ENCODE measurements at places on chromosomes 6 and 20.

DNA sequence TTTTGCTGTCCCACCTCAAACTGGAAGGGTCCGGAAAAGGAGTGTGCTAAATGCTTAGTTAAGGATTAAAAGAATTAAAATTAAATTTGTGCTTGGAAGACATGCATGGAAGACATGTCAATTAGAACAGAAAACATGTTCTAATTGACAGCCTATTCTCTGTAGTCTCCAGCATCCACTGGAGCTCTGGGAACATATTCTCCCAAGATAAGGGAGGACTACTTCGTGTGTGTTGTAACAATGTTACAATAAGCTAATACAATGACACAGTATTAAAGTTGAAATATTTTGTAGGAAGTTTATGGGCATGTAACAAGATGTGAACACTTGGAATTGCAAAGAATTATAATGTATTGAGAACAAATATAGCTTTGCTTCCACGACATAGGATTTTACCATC, 567.4 kb upstream of the CITED2 start:
- no peak overlapping the region for H3K4me3 ChIP-seq
- no peaks in the 10 kb centered on the region for H3K36me3 ChIP-seq
- peak overlapping the region; percentile 15 for H3K27ac ChIP-seq
- DNase-seq: no peak
- no peaks in the 10 kb centered on the region for H3K27me3 ChIP-seq
- H3K4me1 ChIP-seq: peaks cover 8% of the 10 kb centered on the region

DNA sequence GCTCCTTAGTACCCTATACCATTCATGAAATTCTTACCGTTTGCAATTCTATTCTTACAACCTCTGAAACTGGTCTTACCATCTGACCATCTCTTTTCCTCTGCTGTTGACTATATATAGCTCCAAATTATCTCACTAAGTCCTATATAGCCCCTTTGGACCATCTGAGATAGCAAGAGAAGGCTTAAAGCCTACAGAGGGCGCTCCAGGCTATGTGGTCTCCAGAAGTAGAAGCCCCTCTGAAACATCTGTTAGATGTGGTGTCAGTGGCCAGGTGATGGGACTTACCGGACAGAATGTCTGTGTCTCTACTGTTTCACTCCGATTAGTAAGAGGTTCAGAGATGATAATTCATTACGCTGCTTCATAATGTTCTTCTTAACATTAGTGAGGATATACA, 140.7 kb upstream of the BMP2 start:
- no peaks in the 10 kb centered on the region for H3K36me3 ChIP-seq
- H3K4me1 ChIP-seq: no peaks in the 10 kb centered on the region
- no peak overlapping the region for H3K27ac ChIP-seq
- no peak overlapping the region for H3K4me3 ChIP-seq

GRCh38 chr6:31970604-31971271, 1.2 kb downstream of the DXO start:
- no peaks in the 10 kb centered on the region for H3K27me3 ChIP-seq
- no peak for DNase-seq
- peak overlapping the region; percentile 99 for H3K27ac ChIP-seq
- H3K4me3 ChIP-seq: peak overlapping the region; percentile 84
- peaks cover 43% of the 10 kb centered on the region for H3K36me3 ChIP-seq

- H3K36me3 ChIP-seq: no peaks in the 10 kb centered on the region
- H3K4me1 ChIP-seq: peaks cover 17% of the 10 kb centered on the region
- no peaks in the 10 kb centered on the region for H3K27me3 ChIP-seq
- peak overlapping the region; percentile 24 for H3K27ac ChIP-seq
- H3K4me3 ChIP-seq: no peak overlapping the region
These were observed 65.1 kb downstream of the CBFA2T2 start for GRCh38 chr20:33554914-33555420.

- H3K4me1 ChIP-seq: no peaks in the 10 kb centered on the region
- H3K4me3 ChIP-seq: no peak overlapping the region
- no peaks in the 10 kb centered on the region for H3K36me3 ChIP-seq
- H3K27ac ChIP-seq: no peak overlapping the region
- DNase-seq: no peak
- H3K27me3 ChIP-seq: no peaks in the 10 kb centered on the region
These were observed 105.0 kb upstream of the MAP3K7 start for GRCh38 chr6:90691823-90692222.

- H3K27me3 ChIP-seq: no peaks in the 10 kb centered on the region
- no peak for DNase-seq
- peaks cover 4% of the 10 kb centered on the region for H3K4me1 ChIP-seq
- H3K27ac ChIP-seq: peak overlapping the region; percentile 36
- H3K36me3 ChIP-seq: no peaks in the 10 kb centered on the region
These were observed 24.5 kb upstream of the SMIM29 start for GRCh38 chr6:34273242-34273805.

DNA sequence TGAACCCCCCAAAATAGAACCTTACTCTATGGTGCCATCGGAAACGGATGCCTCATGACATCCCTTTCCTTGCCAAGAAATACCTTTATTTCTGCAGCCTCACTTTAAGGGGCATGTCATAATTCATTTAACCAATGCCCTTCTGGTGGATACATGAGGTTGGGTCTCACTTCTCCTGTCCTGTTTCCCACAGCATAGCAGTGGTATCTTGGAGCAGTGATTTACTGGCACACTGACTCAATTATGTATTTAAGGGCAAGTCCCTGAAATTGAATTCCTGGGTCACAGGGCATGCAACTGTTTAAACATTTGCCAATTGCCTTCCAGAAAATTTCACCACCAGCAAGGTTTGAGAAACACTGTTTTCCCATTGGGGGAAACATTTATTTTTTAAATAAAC, 639 bp upstream of the LBP start:
- no peaks in the 10 kb centered on the region for H3K4me1 ChIP-seq
- H3K36me3 ChIP-seq: no peaks in the 10 kb centered on the region
- DNase-seq: no peak
- H3K27ac ChIP-seq: no peak overlapping the region
- no peaks in the 10 kb centered on the region for H3K27me3 ChIP-seq
- H3K4me3 ChIP-seq: no peak overlapping the region

DNA sequence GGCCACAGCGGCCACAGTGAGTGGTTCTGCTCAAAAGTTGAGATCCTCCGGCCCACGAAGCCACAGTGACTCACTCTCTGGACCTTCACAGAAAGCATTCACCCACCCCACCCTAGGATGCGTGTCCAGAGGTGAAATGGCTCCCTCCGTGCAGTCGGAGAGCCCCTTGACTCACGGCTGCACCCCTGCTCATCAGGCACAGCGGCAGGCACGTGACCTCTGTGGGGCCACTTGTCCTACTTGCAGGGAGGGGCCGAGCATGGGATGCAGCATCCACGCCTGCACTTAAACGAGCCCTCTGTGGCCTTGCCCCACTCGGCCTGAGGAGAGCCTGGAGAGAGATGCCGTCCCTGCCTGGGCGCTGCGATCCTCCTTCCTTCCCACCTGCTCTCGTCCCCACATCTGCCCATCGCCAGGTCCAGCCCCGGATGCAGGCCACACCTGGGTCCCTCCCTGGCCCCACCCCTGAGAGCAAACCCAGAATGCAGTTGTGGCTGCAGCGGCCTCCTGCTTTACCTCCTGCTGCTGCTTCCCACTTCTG, 28.7 kb downstream of the NTSR1 start:
- peaks cover 4% of the 10 kb centered on the region for H3K4me1 ChIP-seq
- H3K27me3 ChIP-seq: peaks cover 34% of the 10 kb centered on the region
- no peak overlapping the region for H3K4me3 ChIP-seq

DNA sequence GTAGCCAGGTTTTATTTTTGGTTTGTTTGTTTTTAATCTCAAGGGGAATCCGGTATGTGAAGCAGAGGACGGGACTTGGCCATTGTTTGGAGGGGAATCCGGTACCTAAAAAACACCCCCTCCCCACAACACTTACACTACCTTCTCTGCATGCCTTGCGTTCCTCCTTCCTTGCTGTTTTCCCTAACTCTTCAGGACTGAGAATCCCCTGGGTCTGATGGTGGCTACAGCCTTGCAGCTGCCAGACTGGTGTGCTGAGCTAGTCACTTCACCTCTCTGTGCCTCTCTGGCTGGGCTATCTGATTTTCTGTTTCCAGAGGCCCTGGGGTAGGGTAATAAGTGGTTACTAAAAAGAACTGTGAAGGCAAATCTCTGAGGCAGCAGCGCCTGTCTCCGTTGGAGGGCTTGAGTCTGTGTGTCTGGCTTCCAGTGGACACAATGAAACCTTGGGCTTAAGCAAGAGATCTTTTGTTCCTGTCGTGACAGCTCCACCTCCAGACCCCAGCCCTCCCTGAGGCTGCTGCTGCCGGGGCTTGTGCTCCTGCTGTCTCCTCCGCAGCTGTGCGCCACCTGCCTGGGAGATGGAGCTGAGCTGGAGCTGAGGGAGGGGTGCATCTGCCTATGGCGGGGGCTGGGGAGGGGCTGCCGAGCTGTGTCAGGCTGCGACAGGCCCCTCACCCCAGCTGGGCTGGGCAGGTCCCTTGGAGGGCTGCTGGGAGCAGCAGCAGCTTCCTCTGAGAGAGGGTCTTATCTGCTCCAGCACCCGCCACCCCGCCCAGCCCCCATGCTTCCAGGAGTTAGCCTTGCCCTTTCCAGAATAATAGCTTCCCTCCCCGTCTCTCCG, 65.8 kb upstream of the CCDC167 start:
- DNase-seq: no peak
- peaks cover 5% of the 10 kb centered on the region for H3K4me1 ChIP-seq
- H3K4me3 ChIP-seq: no peak overlapping the region

DNA sequence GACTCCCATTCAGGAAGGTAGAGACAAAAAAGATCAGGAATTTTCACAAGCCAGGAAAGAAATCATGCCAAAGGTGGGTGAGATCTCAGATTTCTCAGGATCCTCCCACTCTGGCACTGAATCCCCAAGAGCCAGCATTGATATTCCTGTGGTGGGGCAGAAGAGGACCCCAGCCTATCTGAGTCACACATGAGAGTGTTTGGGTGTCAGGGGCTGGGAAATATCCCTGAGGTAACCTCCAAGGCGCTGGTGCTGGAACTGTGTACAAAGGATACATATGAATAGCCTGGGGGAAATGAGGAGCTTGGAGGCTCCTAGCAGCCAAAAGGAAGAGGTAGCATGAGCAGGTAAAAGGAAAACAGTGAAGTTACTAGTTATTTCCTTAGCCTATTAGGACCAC, 369.4 kb downstream of the BTBD9 start:
- peaks cover 5% of the 10 kb centered on the region for H3K4me1 ChIP-seq
- no peaks in the 10 kb centered on the region for H3K27me3 ChIP-seq
- no peak overlapping the region for H3K4me3 ChIP-seq

- H3K36me3 ChIP-seq: no peaks in the 10 kb centered on the region
- H3K4me1 ChIP-seq: peaks cover 11% of the 10 kb centered on the region
- H3K27ac ChIP-seq: no peak overlapping the region
- H3K4me3 ChIP-seq: no peak overlapping the region
- H3K27me3 ChIP-seq: peaks cover 4% of the 10 kb centered on the region
These were observed 8.0 kb downstream of the TOX2 start for GRCh38 chr20:43922614-43923013.

- no peak for DNase-seq
- H3K36me3 ChIP-seq: no peaks in the 10 kb centered on the region
- no peak overlapping the region for H3K27ac ChIP-seq
- H3K4me1 ChIP-seq: no peaks in the 10 kb centered on the region
- no peak overlapping the region for H3K4me3 ChIP-seq
These were observed 106.7 kb upstream of the CENPW start for GRCh38 chr6:126233192-126233591.

GRCh38 chr6:105380634-105381033, 22.2 kb downstream of the PREP start:
- no peak for DNase-seq
- H3K27ac ChIP-seq: no peak overlapping the region
- H3K4me1 ChIP-seq: peaks cover 5% of the 10 kb centered on the region
- H3K4me3 ChIP-seq: no peak overlapping the region

DNA sequence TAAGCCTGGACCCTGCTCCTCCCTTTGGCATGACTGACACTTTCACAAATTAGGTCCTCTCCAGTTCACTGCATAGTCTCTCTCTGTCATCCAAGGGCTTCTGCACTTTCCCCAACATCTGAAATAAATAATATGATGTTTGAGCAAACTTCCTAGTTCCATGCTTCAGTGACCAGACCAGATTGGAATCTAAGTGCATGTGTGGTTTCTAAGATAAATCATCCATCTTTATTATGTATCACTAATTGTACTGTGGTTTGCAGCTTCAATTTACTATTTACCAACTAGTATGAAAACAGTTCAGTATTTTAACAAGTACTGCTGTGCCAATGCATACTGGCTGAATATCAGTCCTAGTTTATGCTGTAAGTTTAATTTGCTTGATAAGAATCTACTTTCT, 18.7 kb downstream of the SESN1 start:
- peaks cover 19% of the 10 kb centered on the region for H3K4me1 ChIP-seq
- H3K27ac ChIP-seq: no peak overlapping the region
- H3K36me3 ChIP-seq: no peaks in the 10 kb centered on the region
- no peaks in the 10 kb centered on the region for H3K27me3 ChIP-seq
- no peak overlapping the region for H3K4me3 ChIP-seq
- no peak for DNase-seq

GRCh38 chr6:68738039-68738438, 103.0 kb downstream of the ADGRB3 start:
- H3K36me3 ChIP-seq: no peaks in the 10 kb centered on the region
- DNase-seq: no peak
- no peak overlapping the region for H3K4me3 ChIP-seq
- no peaks in the 10 kb centered on the region for H3K27me3 ChIP-seq
- no peak overlapping the region for H3K27ac ChIP-seq

DNA sequence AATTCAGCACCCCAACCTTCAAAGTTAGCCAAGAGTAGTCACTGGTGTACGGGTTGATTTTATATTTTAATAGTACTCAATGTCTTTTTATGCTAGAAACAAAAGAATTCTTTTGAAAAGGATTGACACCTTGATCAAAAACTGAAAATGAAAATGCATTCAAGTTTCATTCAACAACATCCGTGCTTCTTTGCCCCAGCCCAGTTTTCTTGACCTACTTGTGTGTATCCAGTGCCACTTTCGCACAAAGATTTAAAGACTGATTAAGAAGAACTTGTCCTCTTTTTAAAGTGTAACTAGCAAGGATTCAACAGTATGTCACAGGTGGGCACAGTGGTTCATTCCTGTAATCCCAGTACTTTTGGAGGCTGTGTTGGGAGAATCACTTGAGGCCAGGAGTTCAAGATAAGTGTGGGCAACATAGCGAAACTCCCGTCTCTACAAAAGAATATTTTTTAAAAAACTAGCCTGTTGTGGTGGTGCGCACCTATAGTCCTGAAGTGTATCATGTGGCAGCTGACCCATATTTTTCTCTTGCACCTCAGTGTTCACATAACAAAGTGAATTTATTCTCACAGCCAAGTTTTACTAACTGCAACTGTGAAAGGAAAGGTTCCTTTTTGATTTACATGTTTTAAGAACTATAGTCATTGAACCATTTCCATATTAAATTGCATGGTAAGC, 22.7 kb upstream of the CD2AP start:
- H3K27me3 ChIP-seq: no peaks in the 10 kb centered on the region
- no peaks in the 10 kb centered on the region for H3K36me3 ChIP-seq
- no peak overlapping the region for H3K27ac ChIP-seq
- H3K4me3 ChIP-seq: no peak overlapping the region
- no peak for DNase-seq
- no peaks in the 10 kb centered on the region for H3K4me1 ChIP-seq

Measured in upper lobe of right lung (tissue), 1 donor.